ENCODE measurements at places on chromosomes 13 and 19. TPM values are rescaled to one million over a fixed set of nuclear protein-coding genes. Genes with fewer than 3 reads are reported as not detected.

GRCh38 chr13:45748941-45749759 lies 47.0 kb downstream of the CBY2 start:
- no peak overlapping the region for H3K27ac ChIP-seq
- H3K4me1 ChIP-seq: no peaks in the 10 kb centered on the region
- no peaks in the 10 kb centered on the region for H3K27me3 ChIP-seq
- no peak overlapping the region for H3K4me3 ChIP-seq
- DNase-seq: no peak

DNA sequence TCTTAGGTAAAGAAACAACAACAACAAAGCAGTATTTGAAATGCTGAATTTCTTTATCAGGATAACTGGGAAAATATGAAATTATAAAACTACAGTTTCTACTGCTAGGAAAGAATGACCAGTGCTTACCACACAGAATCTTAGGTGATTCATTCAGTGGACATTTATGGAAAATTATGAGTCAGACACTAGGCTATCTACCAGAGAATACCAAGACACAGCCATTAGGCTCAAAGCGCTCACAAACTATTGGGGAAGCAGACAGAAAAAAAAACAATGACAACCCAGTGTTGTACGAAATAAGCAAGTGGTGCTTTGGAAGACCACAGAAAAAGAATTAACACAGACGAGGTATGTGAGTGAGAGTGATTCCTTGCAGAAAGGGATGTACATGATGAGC lies 1019.5 kb downstream of the PCDH9 start:
- H3K27me3 ChIP-seq: no peaks in the 10 kb centered on the region
- H3K4me1 ChIP-seq: no peaks in the 10 kb centered on the region
- H3K27ac ChIP-seq: no peak overlapping the region

Gene TEX101
- not detected for total RNA-seq

DNA sequence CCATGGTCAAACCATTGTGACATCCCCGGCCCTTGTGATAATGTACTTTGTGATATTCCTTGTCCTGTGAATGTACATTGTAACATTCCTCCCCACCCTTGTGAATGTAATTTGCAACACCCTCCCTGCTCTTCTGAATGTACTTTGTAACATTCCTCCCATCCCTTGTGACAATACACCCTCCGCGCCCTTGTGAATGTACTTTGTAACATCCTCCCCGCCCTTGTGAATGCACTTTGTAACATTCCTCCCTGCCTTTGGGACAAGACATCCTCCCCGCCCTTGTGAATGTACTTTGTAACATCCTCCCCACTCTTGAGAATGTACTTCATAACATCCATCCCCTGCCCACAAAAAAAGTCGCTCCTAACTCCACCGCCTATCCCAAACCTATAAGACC lies 17.1 kb downstream of the ZNF846 start:
- H3K4me3 ChIP-seq: no peak overlapping the region
- no peaks in the 10 kb centered on the region for H3K36me3 ChIP-seq
- H3K27me3 ChIP-seq: no peaks in the 10 kb centered on the region

GRCh38 chr19:40954573-40954972 lies 36.5 kb upstream of the CYP2B6 start:
- no peaks in the 10 kb centered on the region for H3K36me3 ChIP-seq
- no peak for DNase-seq
- no peaks in the 10 kb centered on the region for H3K4me1 ChIP-seq
- H3K27ac ChIP-seq: no peak overlapping the region
- H3K4me3 ChIP-seq: no peak overlapping the region

DNA sequence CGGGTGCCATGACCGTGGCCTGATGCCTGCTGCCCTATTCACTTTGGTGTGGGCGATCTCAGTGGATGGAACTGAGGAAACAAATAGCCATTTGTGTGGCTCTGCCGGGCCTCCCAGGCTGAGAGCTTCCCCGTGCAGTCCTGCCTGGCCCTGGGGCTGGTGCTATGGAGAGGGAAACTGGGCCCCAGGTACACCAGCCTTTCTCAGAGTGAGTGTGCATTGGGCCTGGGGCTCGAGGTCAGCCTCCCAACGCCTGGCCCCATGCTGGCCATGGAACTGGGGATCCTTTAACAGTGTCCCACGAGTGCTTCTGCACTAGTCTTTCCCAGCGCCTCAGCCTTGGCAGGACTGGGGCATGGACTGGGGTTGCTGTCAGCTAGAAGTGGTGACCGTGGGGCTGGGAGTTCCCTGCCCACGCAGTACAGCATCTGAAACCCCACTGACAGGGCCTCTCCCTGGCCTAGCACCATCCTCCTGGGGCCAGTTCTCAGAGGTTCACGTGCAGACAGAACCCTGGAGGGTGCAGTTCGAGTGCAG lies 10.5 kb downstream of the PLEKHF1 start:
- peaks cover 26% of the 10 kb centered on the region for H3K4me1 ChIP-seq
- no peak for DNase-seq
- H3K27ac ChIP-seq: peak overlapping the region; percentile 67
- peaks cover 6% of the 10 kb centered on the region for H3K36me3 ChIP-seq
- H3K27me3 ChIP-seq: no peaks in the 10 kb centered on the region
- H3K4me3 ChIP-seq: no peak overlapping the region

All from breast epithelium (tissue), 4 donors.